ENCODE measurements at places on chromosomes 11 and 22.

DNA sequence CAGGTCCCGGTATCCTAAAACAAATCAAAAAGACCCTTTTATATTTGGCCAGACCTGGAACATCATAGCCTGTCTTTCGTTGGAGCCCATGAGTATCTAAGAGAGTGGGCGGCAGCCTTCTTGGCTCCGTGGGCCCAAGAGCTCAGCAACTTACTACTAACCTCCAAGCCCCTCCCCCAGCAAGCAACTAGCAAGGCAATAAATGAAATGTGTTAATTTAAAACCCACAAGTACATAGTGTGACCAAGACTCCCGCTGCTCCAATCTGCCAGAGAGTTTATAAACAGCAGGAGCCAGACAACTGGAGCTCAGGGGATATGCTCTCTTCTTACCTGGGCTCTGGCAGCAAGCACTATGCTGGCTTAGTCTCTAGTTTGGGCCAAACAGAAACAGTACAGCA is 40.8 kb upstream of the CYP2D6 start:
- no peak for DNase-seq

DNA sequence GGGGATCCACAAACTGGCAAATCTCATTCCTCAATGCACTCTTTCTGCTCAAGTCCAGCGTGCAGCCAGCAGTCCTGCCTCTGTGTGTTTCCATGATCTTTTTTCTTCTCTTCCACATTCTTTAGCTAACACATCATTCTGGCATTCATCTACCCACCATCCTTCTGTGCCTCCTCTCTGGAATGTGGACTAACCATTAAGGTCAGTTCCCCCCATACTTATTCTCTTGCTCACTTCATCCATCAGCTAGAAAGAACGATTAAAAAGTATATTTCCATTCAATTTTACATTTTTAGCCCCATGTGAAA is 7.8 kb downstream of the KIRREL3 start:
- DNase-seq, result no peak

DNA sequence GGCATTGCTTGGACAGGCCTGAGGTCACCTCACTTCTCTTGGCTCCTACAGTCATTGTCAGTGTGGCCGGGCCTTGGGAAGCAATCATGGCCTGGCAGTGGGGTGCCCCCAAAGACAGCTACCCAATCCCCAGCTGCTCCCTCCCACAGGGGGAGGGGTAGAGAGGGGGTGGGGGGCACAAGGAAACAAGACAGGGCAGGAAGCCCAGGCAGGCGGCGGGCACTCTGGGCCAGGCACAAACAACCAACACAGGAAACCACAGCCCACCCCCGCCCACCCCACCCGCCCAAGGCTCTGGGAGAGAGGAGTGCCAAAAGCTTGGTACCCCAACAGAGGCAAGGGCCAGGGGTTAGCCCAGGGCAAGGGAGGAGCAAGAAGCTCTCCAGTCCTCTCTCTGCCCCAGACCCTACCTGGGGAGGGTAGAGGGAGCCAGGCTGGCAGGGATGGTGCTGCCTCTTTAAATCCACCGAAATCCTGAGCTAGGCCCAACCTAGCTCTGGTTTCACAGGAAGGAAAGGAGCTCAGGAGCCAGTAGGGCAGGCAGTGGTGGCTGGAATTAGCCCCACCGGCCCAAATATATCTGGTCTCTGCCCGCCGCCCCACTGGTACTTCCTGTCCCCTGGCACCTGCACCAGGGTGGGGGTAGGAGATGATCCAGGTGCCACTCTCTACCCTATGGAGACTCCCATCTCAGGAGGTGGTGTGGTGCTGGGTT is 12.2 kb downstream of the BCL9L start:
- DNase-seq, result peak; percentile 51

DNA sequence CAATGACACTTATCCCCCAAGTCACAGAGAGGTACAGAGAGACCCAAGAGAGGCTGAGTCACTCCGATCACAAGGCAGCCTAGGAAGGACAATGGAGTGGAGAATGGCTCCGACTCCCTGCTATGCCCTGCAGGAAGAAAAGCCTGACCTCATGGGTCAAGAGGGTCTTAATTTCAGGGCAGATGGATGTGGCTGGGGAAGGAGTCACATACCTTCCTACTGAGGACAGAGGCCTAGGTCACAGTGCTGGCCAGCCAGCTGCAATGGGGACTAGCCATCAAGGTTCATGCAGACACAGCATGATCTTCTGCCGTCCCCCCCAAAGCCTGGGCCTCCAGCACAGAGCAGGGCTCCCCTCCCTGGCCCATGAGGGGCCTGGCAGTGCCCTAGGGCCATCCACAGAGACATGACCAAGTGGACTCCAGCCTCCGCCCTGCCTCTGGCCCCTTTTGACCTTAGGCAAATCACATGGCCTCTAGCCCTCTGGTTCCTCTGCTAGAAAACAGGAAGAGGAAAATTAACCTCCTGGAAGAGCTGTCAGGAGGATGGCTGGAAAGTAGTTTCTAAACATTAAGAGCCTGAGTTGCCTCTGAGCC is 1.8 kb downstream of the ARRB1 start:
- no peak for DNase-seq

DNA sequence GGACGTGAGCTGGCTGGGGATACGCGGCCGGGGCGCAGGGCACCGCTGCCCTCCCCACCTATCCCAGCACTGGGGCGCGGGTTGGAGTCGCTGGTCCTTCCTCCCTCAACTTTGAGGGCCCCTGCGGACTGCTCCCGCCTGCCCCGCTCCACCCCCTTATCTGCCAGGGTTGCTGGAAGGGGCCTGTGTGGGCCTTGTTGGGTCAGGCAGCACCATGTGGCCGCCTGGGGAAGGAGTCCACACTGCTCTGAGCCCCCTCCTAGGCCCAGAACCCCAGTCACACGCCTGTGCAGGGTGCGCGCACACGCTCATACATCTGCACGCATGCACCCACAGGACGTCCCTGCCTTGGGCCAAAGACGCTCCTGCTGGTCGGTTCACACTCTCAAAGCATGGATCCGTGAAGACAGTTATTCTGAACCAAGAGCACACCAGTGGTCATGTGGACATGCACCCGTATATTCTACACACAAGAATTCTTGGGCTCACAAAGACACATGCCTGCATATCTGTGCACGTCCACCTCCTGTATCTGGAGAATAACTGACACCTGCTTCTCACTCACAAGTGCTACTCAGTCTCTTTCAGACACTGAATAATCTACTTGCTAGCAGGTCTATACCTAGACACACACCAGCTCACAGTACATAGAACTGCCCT is 710 bp downstream of the TUB start:
- no peak for DNase-seq

DNA sequence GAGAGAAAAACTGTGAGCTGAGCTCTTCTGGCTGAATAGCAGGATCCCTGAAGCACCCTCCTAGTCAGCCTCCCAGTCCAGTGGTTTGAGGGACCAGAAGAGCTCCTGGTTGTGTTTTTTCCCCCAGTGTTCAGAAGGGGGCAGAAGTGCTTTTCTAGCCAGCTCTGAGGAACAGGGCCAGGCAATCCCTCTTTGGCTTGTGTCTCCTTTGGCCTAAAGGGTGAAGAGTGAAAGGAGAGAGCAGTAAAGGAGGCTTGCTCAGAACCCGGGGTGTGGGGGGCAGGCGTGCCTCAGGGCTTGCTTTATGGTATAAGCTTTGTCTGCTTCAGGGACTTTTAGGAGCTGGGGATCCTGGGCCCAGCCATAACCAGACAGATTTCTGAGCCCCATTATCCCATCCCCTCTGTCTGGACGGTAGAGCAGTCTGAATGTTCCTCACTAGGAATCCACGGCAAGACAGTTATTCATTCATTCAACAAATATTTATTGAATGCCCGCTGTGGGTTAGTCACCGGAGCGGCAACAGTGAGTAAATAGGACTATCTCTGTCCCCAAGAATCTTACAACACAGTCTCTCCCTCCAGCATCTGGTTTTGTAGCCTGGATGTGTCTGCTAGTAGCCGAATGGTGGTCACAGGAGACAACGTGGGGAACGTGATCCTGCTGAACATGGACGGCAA is 14.5 kb downstream of the ACP2 start:
- peak; percentile 38 for DNase-seq

DNA sequence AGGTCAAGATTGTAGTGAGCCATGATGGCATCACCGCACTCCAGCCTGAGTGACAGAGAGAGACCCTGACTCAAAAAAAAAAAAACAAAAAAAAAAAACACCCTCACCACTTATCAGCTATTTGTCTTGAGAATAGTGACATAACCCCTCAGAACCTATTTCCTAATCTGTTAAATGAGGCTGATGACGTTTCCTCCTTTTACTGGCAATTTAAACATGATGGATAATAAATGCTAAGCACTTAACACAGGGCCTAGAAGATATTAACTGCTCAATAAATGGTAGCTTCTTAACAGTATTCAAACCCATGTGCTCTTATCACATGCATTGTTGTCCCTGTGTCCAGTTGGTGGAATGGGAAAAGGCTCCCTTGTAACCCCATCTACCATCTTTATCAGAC is 34.6 kb downstream of the LIMK2 start:
- no peak for DNase-seq

DNA sequence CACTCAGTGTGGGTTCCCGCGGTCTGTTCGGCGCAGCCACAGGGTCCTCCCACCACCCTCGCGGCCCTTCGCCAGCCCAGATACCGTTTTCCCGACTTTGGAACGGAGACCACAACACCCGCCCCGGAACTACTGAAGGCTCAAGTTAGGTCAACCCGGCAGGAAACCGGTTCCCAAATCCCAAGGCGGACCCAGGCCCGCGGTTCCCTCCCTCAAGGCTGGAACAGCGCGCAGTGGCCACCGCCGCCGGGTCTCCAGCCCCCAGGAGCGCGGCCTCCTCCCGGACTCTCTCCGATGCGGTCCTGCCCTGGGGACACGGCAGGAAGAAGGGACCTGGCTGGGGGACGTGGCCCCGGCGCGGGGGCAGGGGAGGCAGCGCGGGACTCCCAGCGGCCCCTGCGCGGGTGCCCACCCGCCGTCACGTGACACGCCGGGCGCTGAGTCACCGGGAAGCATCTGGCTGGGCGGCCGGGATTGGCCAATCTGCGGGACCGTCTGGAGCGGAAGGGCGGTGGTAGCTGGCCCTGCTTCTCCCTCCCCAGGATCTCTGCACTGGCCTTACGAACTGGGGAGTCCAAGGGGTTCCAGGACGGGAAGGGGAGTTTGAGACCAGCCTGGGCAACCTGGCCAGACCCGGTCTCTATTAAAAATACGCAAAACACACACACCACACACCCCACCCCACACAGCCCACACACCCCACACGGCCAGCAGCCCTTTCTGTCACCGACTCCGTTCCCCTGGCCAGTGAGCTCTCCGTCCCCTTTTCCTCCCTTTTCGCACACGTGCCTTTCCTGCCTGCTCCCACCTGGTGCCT is 21.5 kb upstream of the MALAT1 start:
- DNase-seq, result peak; percentile 96

GRCh38 chr11:62902932-62903331 is 18.2 kb downstream of the CHRM1 start:
- DNase-seq, result no peak

- no peak for DNase-seq
Measured at GRCh38 chr11:116866804-116867455, 29.5 kb upstream of the APOA1 start.

DNA sequence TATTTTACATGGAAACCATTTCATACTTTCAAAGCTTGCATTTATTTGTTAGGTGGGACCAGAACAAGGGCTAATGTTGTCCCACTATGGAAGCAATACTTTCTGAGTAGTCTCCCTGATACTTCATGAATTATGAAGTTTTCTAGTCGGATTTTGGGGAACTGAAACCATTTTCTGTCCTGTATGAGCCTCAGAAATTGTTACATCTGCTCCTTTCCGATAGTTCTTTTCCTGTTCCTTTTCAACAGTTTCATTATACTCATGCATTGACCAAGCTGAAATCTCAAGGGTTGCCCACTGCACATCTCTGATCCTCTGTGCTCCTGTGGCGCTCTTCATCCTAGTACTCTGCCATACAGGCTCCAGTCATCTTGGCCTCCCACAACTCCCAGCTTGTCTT is 31.5 kb upstream of the GLYATL1 start:
- DNase-seq, result no peak

DNA sequence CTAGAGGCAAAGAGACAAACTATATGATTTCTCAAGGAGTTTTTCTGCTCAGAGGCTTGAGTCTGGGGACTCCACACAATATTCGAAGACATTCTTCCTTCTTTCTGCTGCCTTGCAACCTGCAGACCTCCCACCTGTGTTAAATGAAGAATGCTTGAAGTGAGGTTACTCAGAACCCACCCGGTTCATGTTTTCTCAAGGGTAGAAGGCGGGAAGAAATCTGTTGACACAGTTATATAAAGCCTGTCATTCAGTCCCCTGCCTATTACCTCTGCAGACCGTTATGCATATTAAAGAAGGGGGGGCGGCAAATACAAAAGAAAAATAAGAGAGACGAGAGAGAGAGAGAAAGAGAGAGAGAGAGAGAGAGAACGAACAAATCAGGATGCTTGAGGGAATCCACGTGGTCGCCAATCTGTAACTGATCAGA is 2.2 kb upstream of the KMT2A start:
- no peak for DNase-seq

DNA sequence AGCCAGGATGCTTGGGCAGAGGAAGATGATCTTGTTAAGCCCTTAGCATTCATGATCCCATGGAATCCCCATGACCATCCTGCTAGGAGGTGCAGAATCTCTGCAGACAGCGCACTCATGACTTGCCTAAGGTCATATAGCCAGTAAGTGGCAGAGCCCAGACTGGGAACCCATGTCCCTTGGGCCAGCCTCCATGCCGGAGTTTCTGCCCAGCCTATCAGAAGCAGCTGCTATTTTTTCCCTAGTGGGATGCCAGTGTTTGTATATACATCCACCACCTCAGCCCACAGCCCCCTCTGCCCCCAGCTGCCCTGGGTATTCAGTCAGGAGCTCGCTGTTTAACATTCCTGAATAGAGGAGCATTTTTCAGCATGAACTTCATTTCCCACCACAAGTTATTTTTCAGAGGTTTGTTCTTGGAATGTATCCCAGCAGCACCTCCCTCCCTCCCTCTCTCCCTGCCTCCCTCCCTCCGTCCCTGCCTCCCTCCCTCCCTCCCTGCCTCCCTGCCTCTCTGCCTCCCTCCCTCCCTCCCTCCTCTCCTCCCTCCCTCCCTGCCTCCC is 34.4 kb upstream of the SUSD2 start:
- DNase-seq, result no peak

DNA sequence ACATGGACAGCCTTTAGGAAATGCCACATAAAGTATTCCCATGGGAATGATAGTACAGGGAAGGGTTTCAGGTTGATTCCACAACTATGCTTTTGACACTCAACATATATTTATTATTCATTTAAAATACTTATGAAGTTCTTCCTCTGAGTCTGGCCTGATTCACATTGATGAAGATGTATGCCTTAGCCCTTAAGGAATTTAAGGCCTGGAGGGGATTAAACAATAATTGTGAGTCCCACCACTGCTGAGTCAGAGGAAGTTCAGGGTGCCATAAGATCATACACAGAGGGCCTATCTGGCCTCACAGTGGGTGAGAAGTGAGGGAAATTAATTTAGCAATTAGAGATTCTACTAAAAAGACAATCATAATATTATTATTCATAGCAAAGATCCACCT is 161.1 kb upstream of the SNX19 start:
- no peak for DNase-seq

DNA sequence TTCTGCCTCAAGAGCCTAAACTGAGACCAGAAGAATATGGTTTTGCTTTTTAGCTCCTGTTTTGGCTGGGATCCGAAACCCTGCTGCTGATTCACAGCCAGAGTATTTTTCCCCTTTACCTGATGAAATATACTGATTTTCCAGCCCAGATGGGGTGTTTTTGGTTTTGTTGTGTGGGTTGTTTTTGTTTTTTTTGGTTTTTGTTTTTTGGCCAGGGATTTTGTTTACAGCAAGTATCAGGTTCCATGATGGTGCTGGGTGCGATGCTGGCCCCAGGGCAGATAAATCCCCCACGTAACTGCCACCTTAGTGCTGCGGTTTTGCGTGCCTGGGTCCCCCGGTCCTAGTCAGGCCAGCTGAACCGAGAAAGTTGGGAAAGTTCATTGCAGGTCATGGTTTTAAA is 103.7 kb downstream of the ZBTB16 start:
- no peak for DNase-seq
